C1 segment of cervical spinal cord (tissue), 14 donors: ENCODE measurements at places on chromosomes 7 and 10.

GRCh38 chr7:138887085-138887710 is 89.2 kb upstream of the ATP6V0A4 start:
- no peak for DNase-seq

- no peak for DNase-seq
These were observed 207.9 kb downstream of the CTNNA3 start for GRCh38 chr10:67487906-67488619.

GRCh38 chr10:3365630-3366029 is 193.0 kb upstream of the PITRM1 start:
- DNase-seq = no peak

DNA sequence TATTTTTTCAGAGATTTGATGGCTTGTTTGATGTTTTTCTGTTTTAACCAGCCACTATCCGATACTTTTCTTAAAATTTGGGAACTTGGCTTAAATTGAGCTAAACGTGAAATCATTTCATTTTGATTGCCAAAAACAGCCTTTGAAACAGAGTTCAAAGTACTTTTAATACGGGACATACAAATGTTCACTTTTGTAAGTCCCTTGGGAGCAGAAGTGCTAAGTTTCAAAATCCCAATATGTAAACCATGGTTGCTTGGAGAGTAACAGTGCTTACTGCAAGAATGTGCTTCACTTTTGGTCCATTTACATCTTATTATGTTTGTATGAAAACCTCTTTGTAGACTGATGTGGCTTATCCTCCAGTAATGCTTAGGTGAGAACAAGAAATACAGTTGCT is 10.9 kb downstream of the PNPLA8 start:
- no peak for DNase-seq

- no peak for DNase-seq
These were observed 380 bp upstream of the AGBL3 start for GRCh38 chr7:134985894-134986362.

DNA sequence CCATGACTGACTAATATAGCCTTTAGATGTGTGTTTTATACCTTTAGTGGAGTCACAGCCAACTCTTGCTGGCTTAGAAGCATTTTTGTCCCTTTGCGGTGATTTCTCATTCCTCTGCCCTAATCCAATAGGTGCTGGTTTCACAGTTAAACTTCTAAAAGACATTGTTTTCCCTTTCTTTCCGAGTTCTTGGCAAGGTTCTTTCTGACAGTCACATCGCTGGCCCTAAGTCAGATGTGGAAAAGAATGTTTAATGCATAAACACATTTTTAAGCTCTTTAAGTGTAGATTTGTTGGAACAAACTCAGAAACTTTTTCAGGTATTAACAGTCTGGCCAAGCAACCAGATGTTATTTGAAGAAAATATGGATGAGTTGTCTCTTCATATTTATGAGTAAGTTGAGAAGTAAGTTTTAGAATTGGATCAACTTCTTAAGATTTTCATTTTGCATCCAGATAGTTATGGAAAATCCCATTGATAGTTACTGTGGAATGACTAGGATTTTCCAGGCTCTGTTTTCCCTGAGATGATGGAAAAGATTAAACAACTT is 4.1 kb downstream of the EPDR1 start:
- no peak for DNase-seq

DNA sequence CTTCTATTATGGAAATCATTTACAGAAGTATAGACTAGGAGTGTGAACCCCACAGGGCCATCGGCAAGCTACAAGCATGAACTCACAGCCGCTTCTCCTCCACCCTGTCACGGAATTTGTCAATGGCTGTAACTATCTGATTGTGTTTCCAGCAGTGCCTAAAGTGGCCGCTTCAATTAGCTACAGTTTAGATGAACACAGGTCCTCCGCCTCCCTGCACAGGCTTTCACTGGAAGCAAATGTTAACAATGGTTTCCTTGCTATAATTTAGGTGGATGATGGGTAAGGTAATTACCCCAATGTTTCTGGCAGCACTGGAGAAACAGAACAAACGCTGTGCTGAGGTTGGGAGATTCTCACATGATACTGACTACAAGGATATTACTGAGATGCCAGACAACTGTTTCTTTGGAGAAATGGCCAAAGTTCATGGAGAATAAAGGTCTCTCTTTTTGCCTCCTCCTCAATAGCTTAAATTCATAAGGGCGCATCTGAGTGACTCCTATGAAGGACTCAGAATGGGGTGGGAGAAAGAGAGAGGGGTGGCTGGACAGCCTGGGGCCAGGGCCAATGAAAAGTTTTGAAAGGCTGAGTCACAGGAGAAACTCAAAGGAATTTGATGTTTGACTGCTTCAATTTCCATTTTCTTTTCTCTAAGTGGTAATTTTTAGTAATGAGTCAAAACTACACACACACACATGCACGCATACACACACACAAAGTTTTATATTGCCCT is 78.9 kb downstream of the SVIL start:
- DNase-seq = no peak

- DNase-seq = no peak
These were observed 39.9 kb upstream of the SMNDC1 start for GRCh38 chr10:110344622-110345021.

DNA sequence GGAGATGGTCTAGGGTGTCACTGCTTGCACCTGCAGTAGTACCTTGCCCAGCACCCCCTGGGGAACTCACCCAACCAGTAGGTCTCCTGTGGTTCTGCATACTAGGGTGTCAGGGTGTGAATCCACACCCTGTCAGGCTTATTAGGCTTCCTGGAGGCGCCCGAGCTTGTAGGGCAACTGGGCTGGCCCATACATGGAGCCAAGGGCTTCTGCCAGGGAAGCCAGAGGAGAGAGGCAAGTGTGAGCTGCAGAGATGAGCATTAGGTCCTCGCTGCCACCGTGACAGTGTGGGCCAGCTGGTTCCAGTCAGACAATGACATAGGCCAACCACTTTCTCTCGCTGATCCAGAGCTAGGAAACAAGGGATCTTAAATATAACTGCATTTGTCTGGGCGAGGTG is 11.2 kb downstream of the MXI1 start:
- DNase-seq = no peak

GRCh38 chr10:29479081-29479925 is 155.5 kb downstream of the SVIL start:
- no peak for DNase-seq
